DMS 273 treated with DMSO at 0.1 percent for 48 hours (cell line): ENCODE measurements at places on chromosomes 6 and 20.

- DNase-seq, result no peak
Measured at GRCh38 chr6:5461365-5461764, 200.1 kb downstream of the FARS2 start.

GRCh38 chr20:57609086-57609841 lies 11.0 kb downstream of the ZBP1 start:
- DNase-seq, result no peak

DNA sequence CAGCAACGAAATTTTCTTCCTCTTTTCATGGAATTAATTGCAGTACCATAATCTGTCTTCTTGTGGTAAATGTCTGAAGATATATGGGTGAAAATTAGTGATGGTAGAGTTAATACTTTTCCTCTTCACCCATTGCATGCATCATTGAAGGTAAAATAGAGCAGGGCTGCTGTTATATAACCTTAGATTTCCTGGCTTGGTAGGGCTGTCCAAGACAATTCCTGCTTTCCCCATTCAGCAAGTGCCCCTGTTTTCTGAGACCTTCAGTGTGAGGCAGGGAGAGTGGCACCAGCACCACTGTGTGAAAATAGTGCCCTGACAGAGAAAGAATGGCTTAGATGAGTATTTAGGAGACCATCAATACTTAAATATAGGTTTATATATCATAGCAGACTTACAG lies 202.0 kb downstream of the ZFAND3 start:
- DNase-seq, result no peak

DNA sequence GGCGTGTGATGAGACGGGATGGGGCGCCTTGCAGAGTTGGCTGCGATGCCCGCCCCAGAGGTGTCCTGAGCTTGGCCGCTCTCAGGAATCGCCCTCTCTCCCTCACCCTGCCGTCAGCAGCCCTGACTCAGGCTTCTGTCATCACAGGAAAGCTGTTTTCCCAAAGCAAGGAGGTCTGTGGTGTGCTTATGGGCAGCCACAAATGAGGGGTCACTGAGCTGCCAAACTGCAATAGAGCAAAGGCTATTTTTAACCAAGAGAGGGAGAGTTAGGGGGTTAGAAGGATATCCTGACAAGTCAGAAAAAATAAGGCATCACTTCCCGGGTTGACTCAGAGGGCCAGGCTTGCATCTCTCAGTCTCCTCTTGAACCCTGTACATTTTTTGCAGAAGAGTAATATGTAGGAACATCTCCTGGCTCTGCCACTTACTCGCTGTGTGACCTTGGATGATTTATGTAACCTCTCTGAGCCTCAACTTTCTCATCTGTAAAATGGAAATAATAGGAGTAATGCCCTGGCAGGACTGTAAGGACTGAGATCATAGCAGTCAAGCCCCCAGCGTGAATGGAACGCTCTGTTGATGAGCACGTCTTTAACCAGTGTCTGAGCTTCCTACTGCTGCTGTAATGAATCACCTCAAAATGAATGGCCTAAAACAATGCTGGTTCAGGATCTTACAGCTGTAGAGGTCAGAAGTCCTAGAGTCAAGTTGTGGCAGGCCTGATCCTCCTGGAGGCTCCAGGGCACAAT lies 181.9 kb downstream of the NFATC2 start:
- DNase-seq, result no peak

GRCh38 chr6:93293460-93293859 lies 125.9 kb downstream of the EPHA7 start:
- no peak for DNase-seq

DNA sequence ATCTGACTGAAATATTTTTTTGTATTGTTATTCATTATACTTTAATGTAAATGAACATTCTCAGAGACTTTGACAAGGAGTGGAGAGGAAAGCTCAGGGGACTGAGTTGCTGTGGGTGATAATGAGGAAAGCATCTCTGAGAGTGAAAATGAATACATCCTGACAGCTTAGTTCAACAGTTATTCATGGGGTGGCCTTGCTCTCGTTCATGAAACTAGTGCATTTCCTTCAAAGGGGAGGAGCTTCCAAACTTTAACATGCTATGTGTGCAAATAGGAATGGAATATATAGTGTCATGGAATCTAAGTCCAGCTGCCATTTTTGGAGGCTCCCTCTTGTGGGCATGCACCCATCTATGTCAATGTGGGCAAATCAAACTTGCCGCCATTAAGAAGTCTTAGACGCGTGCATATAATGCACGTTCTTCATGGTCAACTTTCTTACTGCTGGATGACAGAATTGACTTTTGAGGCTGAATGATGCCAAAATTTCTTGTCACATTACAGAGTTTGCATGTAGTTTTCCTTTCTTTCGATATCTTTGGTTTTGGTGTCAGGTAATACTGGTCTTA lies 124.3 kb upstream of the TMEM170B start:
- DNase-seq, result no peak

DNA sequence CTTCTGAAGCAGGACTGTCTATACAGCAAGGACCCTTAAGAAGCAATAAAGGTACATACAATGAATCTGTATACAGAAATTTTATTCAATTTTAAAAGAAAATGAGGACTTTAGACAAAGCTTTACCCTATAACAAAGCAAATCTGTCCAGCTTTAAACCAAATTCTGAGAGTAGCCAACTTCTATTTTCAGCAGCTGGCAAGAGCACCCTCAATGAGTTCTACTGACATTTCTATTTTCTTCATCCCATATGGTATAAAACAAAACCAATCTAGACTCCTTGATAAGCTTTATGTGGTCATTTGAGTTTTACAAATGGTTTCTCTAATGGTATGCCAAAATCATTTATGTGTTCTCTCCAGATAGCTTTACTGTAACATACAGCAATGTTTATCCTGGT lies 12.7 kb downstream of the CPNE1 start:
- DNase-seq, result no peak

DNA sequence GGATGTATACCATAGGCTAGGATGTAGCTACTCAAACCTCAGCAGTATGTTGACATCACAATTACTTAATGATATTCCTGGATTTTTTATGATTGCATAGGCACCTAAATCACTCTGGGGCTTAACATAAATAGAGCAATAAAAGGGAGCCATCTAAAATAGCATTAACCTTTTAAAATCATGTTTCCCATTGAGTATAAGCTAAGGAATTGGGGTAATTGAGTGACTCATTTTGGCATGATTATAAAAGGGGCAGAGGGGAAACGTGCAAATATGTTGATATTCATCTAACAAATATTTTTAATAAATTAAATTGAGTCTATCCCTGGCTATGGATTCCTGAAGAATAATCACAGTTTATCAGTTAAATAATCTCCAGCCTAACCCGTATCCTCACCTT lies 74.0 kb upstream of the ADGRF1 start:
- no peak for DNase-seq

DNA sequence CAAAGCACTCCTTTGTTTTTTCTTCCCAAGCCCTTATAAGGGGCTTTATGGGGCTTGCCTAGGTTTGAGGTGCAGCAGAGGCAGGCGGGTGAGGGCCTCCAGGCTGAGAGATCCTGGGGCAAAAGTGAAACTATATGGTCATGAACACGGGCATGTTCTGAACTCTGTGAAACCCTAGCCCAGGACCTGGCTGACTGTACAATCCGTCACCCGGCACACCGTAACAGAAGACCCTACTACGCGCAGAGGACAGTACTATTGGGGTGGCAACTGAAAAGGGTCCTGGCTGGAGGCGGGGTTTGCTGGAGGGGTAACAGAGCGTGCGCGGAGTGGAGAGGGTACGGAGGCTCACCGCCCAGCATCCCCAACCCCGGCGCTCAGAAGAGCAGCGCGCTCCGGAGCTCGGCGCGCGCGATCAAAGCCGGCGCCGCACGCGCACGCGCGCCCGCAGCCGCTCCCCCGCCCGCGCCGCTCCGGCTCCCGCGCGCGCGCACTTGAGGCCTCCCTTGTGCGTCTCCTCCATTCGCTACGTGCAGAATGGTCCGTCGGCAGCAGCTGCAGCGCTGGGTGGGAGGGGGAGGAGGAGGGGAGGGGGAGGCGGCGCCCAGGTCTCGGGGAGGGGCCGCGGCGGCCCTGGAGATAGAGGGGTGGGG lies 54.2 kb downstream of the MRPL14 start:
- no peak for DNase-seq

DNA sequence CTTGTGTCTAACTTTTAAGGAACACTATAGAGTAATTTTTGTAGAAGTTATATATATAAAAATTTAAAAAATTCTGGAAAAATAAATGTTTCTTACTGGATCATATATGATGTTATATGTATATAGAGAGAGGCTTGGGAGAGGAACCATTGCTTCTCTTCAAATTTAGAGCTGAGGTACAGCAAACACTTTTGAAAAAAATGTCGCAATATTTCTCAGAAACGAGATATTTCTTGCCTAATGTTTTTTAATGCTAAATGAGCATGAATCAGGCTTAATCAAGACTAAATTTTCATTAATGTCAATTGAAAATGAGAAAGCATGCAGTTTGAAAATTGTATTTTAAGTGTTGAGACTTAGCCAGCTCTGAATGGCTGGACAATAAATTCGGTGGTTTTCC lies 2.6 kb downstream of the PKIB start:
- DNase-seq, result no peak

- no peak for DNase-seq
Measured at GRCh38 chr6:44001318-44002066, 125.8 kb downstream of the MRPL14 start.

DNA sequence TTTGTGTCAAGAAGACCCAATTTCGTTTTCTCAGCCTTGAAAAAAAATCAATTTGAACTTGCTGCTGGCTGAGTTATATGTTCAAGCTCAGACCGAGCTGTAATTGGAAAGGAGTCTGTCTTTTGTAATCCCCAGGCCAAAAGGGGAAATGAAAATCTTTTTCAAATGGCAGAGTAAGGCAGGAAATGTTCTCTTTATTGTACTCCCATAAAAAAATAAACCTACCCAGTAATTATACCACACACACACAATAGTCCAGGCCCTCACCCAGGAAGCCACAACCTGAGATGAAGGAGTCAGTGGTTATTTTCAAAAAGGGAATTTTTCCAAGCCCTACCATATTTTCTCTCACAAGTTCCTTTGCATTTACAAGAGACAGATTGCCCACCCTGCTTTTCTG lies 45.3 kb downstream of the CLIC5 start:
- no peak for DNase-seq

- DNase-seq, result no peak
Measured at GRCh38 chr6:81381382-81381916, 371.0 kb downstream of the TENT5A start.

DNA sequence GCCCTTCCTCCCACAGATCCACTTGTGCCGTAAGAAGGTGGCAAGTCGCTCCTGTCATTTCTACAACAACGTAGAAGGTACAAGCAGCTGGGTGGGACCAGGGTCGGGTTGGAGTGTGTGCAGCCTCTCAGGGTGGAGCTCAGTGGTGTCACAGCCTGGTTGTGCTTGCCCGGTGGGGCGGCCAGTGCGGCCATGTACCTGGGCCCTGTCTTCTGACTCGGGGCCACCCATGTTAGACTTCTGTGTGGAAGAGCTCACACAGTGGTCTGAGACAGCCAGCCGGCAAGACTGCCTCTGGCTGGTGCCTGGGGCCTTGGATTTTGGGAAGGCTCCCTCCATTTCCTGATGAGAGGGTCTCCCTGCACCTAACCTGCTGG lies 4.7 kb downstream of the RTEL1 start:
- no peak for DNase-seq

- no peak for DNase-seq
Measured at GRCh38 chr6:142945446-142946180, 637 bp upstream of the HIVEP2 start.

DNA sequence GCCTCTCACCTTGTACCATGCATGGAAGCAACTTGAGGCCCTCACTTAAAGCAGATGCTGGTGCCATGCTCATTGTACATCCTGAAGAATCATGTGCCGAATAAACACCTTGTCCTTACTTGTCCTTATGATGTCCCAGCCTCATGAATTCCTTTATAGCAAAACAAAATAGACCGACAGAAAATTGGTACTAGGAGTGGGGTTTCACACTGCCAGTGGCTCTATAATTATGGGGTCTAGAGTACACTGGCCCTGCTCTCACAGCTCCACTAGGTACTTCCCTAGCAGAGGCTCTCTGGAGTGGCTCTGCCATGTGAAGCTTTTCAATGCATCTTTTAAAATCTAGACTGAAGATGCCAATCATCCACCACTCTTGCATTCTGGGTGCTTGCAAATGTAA lies 101.2 kb downstream of the HTR1B start:
- DNase-seq, result no peak

GRCh38 chr6:147869201-147869600 lies 360.7 kb downstream of the SAMD5 start:
- DNase-seq, result no peak

DNA sequence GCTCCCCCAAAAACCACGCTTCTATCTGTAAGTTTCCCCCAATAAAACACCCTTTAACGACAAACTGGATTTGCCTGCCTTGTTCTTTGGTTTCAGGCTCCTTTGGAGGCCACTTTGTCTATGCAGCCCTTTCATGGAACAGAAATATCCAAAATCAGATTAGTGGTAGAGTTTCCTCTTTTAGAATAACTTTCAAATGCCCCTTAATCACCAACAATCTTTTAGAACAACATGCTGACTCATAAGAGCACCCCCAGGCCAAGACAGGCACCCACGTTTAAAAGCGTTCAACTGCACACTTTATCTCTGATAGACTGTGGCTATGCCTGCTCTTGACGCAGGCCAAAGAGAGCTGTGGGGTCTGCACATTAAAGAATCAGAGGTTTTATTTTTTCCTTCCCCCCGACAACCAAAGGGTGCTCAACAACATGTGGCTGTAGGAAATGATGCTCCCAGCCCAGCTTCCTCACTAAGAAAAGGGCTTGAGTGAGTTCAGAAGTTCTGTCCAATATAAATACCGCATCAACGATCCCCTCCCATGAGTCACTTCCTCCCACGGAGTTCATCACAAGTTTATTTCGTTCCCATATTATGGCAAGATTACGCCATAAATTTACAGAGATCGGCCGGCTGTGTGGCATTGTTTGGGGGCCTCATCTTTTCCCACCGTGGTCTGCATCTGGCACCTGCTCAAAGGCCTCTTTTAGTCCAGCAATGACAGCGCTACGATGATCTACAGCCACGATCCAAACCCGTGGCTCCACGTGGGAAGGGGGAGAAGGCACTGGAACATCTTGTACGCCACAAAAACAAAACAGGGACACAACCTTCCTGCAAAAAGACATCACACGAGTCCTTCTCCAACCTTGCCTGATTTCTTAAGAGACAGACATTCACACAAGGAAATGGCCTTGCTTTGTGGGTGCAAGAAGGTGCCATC lies 88.8 kb upstream of the NFATC2 start:
- DNase-seq, result no peak
